NCI-H2029 treated with DMSO at 0.1 percent for 48 hours (cell line): ENCODE measurements at places on chromosomes 7 and 10.

GRCh38 chr7:128453836-128454804 is 1.6 kb upstream of the HILPDA start:
- DNase-seq, result no peak

GRCh38 chr7:91043924-91044645 is 220.1 kb upstream of the FZD1 start:
- no peak for DNase-seq

DNA sequence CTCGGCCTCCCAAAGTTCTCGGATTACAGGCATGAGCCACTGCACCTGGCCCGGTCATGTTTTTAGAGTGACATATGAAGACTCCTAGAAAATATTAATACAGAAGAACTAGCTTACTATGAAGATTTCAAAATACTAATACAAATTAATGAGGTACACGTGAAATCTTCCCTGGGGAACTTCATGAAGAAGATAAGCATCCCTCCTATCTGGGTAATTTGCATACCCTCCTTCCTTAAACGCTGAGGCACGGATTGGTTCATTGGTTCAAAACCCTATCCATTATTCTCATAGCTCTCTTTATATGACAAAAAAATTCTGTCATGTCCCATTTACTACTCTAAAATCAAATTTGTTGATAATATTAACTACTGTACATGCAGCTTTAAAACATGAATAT is 224.8 kb upstream of the KLF14 start:
- DNase-seq, result no peak

- DNase-seq, result no peak
These were observed 100.9 kb upstream of the PDLIM1 start for GRCh38 chr10:95391581-95392216.

- DNase-seq, result no peak
These were observed 362.5 kb upstream of the ZMIZ1 start for GRCh38 chr10:78706256-78706655.

- no peak for DNase-seq
These were observed 652.1 kb downstream of the SUGCT start for GRCh38 chr7:40786909-40787308.

DNA sequence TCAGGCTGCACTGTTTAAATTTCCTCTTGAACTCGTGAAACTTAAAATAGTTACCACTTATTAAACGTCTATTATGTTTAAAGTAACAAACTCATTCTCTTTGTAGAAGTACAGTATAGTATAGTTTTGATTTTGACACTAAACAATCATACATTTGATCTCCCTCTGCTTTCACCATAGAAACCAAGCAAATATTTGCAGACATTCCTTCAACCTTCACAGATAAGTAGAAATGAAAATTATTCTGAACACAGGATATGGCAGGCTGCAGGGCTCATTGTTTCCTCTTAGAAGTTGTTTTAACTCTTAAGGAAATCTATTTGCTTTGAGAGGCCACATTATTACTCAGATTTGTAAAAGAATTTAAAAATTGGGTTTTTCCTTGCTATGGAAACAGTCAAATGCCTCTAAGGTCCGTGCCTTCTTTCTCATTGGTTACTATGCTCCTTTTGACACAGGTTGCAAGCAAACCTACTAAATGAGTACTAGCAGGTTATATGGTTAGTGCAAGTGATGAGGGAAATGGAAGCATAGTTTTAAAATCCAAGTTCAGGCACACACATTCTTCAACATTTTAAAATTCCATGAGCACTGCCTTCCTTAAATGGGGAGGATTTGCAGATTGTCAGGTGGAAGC is 92.8 kb upstream of the FAM133B start:
- DNase-seq, result no peak

DNA sequence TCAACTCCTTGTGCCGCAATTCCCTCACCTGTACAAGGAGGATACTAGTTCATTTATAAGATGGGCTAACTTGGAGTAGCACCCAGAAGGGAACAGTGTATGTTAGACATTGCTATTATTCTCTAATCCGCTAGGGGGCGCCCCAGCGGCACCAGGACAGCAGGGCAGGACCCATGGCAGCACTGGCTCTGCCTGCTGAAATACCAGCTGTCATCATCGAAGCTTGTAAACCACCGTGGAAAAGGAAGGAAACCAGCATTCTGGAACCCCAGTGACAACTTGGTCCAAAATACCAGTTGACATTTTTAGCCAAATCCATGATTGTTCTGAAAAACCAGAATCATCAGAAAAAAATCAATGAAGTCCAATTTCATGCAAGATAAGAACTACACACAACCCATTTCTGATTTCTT is 134.4 kb downstream of the ITGA8 start:
- no peak for DNase-seq

DNA sequence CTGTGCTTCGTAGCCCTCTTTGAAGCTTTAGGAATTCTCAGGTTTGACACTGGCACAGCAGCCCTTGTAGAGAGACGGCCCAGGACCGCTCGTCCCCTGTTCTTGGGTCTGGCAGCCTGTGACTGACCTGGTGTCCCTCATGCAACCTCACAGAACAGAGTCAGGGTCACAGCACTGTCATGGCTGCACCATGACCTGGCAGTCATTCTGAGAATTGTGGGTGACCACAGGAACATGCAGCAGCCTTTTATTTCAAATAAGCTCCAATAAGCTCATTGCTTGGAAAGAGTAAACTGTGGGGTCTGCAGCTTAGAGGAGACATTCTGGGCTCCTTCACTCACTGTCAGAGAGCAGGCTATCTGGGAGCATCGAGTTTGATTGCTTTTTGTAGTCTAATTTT is 42.5 kb downstream of the MYO1G start:
- DNase-seq, result no peak

GRCh38 chr7:1736830-1737229 is 66.8 kb downstream of the ELFN1 start:
- no peak for DNase-seq

DNA sequence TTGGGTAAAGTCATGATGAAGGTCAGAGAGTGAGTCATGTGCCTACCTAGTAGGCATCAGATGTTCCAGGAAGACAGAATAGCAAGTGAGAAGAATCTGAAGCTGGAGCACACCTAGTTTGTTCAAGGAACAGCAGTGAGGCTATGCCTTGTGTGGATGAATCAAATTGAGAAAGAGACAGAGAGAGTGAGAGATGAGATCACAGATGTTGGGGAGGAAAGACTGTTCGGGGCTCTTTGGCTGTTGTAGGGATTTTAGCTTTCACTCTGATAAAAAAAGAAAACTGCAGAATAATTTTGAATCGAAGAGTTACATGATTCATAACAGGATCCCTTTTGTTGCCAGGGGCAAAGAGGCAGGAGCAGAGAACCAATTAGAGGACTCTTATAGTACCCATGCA is 6.3 kb downstream of the LIPF start:
- DNase-seq, result no peak

GRCh38 chr7:105666324-105666723 is 85.0 kb upstream of the EFCAB10 start:
- no peak for DNase-seq

- DNase-seq, result no peak
These were observed 797.4 kb upstream of the COBL start for GRCh38 chr7:52114056-52114455.

- no peak for DNase-seq
These were observed 273.9 kb downstream of the TSPAN12 start for GRCh38 chr7:120583899-120584586.

DNA sequence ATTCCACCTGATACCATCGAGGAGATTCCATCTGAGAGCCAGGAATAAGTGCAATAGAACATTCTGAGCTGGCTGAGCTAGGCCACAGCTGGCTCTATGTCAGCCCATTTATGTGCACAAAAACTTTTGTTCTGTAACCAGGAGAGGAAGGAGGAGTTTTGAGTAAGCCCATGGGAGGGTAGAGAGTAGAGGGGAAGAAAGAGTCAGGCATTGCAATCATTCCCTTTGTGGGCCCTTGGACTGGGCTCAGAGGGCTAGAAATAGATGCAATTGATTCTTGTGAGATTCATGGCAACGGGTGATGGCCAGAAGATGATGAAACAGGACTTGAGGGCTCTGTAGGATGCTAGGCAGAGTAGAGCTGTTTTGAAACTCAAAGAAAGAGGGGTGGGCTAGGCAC is 104.6 kb upstream of the KIF5B start:
- no peak for DNase-seq

- DNase-seq, result no peak
These were observed 84.6 kb downstream of the ARHGAP21 start for GRCh38 chr10:24639124-24639523.

GRCh38 chr7:45650404-45651394 is 76.5 kb downstream of the ADCY1 start:
- no peak for DNase-seq

- no peak for DNase-seq
These were observed 22.5 kb downstream of the ST8SIA6 start for GRCh38 chr10:17431871-17432311.

DNA sequence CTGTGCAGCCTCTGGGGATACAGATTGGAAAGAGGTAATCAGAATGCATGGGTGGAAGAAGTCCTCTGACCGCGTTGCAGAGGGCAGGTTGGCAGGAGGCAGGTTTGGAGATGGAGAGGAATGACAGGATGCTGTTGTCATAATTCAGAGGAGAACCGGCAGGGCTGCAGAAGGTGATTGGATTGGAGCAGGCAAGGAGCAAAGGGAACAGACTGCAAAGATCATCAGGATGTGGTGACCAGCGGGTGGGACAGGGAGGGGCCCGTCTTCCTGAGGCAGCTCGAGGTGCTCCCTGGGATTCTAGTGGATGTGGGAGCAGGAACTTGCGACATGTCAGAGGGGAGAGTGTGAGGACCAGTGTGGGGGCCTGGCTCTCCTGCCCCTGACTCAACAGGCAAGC is 78.5 kb upstream of the PPIF start:
- DNase-seq, result no peak

DNA sequence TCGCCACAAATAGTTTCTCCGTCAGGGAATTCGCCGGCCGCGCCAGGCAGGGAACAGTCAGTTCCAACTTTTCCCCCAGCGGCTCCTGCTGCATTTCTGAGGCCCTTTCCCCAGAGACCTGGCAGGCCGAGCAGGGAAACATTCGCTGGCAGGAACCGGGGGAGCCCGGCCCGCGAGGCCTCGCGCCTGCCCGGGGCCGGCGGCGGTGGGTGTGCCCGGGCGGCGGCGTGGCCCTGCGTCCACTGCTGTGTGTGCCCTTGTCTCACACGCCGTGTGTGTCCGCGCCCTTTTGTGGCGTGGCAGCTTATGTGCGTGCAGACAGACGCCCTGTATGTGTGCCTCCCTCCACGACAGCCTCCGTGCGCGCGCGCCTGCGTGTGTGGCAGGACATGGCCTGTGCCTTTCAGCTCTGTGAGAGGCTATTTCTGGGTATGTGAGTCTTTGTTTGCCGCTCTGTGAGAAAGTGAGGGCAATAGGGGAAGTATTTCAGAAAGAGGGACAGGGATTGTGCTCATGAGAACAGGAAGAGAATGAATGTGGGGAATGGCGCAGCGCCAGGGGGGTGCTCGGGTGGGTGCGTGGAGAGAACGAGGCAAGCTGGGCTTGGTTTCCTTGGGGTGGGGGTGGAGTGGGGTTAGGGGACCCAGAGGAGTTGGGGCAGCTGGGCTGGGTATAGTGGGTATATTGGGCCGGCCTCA is 689 bp upstream of the SMARCD3 start:
- no peak for DNase-seq

DNA sequence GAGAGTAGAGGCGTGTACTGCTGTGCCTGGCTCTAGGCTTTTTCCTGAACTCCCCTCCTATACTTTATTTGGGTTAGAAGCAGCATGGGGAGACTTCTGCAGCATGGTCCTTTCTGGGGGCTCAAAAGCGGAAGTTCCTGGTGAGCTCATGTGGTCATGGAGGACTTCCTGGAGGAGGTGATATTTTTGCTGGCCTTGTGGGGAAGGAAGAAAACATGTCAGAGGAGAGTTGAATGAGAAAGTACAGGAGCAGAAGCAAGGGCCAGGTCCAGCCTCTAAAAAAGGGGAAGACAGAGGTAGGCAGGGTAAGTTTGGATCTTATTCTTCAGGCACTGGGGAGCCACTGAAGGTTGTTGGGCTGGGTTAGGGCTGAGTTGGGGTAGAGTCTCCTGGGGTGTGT is 45.5 kb downstream of the CASTOR2 start:
- no peak for DNase-seq

- DNase-seq, result no peak
These were observed 6.8 kb upstream of the MYOZ1 start for GRCh38 chr10:73647875-73648651.

DNA sequence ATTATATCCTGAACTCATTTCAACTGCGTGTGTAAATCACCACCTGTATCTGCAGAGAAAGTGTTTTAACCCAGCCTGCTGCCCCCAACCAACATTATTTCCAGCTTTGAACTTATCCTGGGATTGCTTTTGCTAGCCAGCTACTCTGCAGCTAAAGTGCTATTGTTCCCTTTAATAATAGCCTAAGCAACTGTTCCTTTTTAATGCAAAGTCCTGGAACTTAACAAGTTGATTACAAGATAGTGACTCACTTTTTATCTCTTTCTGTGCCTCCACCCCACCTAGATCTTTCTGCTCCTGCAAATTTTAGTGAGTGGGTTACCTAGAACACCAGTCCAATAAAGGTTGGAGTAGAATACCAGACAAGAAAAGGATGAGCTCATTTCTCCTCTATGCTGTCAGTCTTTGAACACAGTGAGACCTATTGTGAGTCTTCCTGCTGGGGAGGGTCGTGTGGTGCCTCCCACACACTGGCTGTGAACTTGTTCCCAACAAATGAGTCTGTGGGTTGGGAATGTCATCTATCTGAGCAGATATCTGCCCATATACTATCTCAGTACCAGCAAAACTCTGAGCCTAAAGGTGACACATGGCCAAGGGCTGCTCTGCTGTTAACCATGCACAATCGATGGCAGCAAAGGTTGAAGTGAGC is 137.7 kb downstream of the FAM204A start:
- no peak for DNase-seq

DNA sequence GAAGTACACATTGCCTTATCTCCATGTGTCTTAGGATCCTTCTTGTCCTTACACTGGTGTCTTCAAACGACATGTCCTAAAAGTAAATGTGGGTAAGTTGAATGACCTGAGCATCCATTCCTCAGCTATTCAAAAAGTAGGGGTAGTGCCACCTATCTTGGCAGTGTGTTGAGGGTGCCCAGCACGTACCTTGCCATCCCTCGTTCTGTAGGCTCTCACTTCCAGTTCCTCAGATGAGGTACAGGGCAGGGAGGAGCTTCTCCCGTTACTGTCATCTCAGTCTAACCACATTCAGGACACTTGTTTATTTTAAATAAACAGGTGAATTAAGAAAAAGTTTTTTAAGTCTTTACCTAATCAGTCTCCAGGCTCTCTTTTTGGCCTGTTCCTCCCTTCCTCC is 13.0 kb downstream of the BUD23 start:
- DNase-seq, result no peak
